Brain (organoid and tissue), 16 donors: ENCODE measurements at places on chromosomes 7 and 10.

DNA sequence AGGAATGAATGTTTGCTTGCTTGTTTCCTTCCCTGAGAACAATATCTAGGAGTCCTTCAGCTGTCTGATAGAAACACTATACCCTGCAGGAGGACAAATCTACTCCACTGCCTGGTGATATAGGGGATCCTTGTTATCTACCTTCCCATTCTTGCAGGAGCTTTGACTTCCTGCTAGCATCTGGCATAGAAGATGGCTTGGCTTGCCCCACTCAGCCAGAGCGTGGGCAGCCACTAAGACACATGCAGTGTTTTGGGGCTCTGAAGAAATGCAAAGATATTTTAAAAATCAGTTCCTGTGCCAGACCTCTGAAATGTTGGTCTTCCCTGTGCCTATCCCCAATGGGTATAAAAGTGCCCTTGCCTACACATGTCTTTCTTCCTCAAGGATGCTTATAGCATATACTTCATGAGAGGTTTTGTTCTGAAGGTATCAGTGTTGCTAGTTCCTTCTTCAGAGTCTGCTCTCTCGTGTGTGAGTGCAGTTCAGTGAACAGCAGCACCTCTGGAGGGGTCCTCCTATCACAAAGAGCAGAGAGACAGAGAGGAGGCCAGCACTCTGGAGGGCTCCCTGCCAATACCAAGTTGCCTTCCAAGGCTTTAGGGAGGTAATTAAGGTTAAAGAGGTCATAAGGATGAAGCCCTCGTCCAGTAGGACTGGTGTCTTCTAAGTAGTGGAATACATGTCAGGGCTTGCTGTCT lies 149.1 kb upstream of the CALCR start:
- DNase-seq = no peak

DNA sequence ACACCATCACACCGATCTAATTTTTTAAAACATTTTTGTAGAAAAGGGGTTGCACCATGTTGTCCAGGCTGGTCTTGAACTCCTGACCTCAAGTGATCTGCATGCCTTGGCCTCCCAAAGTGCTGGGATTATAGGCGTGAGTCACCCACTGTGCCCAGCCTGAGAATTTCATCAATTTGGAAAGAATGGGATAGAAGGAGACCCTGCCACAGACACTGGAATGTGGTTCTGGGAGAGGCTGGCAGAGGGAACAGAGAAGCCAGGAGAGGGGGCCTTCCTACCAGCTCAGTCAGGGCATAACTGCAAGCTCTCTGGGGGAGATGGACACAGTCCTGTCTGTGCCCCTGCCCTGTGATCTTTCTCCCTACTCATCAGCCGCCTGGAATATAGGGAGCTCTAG lies 42.1 kb upstream of the MKRN1 start:
- no peak for DNase-seq

GRCh38 chr10:13685885-13686284 lies 99.1 kb downstream of the PRPF18 start:
- no peak for DNase-seq

- no peak for DNase-seq
Measured at GRCh38 chr7:66741-67140, 125.6 kb upstream of the FAM20C start.

GRCh38 chr10:114638821-114639625 lies 19.1 kb downstream of the ABLIM1 start:
- DNase-seq = no peak

- no peak for DNase-seq
Measured at GRCh38 chr7:44615149-44615611, 8.8 kb downstream of the OGDH start.

DNA sequence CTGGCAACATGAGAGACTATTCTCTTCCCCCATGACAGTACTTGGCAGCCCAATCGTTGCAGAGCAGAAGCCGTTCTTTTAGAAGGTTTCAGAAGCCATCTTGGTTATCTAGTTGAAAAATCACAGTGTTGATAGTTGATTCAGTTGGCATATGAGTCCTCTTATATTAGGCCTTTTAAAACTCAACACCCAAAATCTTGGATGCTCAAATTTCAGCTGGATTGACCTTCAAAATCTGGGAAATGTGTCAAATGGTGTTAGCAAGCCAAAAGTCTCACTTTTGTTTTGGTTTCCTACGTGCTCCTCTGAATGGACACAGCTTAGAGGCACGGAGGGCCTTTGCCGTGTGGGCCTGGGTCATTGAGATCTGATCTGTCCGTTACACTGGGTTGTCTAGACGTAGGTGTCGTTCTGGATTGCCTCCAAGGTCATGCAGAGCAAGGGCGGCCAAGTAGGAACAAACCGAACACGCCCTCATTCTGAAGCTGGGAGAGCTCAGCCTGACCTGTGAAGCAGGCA lies 59.3 kb upstream of the BMPER start:
- no peak for DNase-seq

DNA sequence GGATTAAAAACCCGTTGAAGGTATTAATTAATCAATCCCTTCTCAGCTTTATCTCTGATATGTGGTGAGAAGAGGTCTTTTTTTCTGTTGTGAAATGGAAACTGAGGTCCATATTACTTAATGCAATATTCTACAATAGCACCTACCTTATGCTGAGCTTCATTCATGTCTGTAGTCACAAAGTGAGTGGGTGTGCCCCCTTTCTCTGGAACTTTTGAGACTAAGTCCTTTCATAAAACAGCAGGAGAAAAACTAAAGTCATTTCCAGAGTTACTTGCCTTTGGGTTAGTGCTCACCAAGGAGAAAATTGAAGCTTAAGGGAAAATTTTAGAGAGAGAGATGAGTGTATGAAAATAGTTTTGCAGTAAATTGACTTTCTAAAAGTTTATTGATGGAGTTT lies 61.2 kb downstream of the EXOC4 start:
- DNase-seq = no peak

- DNase-seq = no peak
Measured at GRCh38 chr10:112173206-112173605, 10.4 kb downstream of the GPAM start.

DNA sequence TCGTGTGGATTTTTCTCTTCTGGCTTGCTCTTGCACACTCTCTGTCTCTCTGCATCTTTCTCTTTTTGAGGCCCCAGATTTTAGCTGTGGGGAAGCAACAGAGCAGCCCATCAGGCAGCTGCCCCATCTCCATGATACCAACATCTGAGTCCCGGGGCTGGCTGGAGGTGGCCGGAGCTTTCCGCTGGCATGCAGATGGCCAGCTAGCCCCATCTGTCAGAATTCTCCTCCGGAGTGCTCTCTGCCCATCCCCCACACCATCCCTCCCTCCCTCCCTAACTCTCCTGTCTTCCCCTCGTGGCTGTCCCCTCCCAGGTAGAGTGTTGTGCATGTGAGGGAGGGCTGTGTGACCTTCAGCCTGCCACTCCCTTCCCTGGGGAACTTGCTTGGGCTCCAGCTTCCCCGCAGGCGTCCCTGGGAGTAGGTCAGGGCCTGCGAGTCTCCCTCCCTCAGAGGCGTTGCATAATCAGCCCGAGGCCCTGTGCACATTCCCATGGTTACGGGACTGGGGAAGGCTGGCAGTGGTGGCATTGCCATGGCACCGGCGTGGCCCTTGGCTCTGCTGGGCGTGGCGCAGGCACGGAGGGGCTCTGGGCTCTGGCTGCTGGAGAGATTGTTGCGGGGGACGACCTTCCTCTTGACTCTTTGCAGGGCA lies 24.7 kb downstream of the GHRHR start:
- peak; percentile 77 for DNase-seq

DNA sequence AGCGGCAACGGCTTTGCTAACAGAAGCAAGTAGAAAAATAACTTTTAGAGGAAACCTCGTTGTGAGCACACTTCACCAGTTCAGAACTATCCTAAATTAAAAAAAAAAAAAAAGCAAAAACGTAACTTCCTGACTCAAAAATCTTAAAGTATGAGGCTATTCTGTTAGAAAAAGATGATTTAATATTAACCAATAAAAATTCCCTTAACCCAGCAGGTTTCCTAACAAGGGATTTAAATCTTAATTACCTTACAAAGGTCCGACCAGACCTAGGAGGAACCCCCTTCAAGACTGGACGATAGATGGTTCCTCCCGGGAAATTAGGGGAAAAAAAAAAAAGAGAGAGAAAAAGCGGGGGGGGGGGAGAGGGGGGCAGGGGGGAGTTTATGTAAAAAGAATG lies 22.9 kb upstream of the CHST3 start:
- no peak for DNase-seq

- no peak for DNase-seq
Measured at GRCh38 chr7:69617364-69617763, 19.1 kb downstream of the AUTS2 start.

- no peak for DNase-seq
Measured at GRCh38 chr7:158663428-158663741, 41.2 kb downstream of the NCAPG2 start.

DNA sequence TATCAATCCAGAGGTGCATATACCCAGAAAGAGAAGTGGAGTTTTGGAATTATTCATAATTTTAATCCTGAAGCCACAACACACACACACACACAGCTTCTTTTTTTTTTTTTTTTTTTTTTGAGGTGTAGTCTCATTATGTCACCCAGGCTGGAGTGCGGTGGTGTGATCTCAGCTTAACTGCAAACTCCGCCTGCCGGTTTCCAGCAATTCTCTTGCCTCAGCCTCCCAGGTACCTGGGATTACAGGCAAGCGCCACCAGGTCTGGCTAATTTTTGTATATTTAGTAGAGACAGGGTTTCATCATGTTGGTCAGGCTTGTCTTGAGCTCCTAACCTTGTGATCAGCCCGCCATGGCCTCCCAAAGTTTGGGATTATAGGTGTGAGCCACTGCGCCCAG lies 35.4 kb downstream of the TET1 start:
- DNase-seq = no peak

GRCh38 chr10:110544958-110545537 lies 22.4 kb upstream of the SMC3 start:
- DNase-seq = no peak

GRCh38 chr10:1297566-1298301 lies 241.5 kb downstream of the WDR37 start:
- no peak for DNase-seq

GRCh38 chr10:98267894-98268693 lies at the start of gene LOXL4:
Gene LOXL4, minus strand, starts transcription at chr10:98268194. Its CDS starts 5,175 bp downstream, at chr10:98263019.
- DNase-seq = peak; percentile 32

GRCh38 chr10:97463363-97464132 lies 17.6 kb downstream of the ZDHHC16 start:
- DNase-seq = peak; percentile 32

- DNase-seq = peak; percentile 98
Measured at GRCh38 chr10:78375854-78376785, 342.5 kb downstream of the RPS24 start.

GRCh38 chr7:121397361-121397760 lies 1.3 kb upstream of the FAM3C start:
- no peak for DNase-seq

GRCh38 chr7:54904130-54904529 lies 114.7 kb upstream of the EGFR start:
- DNase-seq = no peak

GRCh38 chr10:73413108-73413527 lies 740 bp downstream of the ANXA7 start:
- peak; percentile 68 for DNase-seq

DNA sequence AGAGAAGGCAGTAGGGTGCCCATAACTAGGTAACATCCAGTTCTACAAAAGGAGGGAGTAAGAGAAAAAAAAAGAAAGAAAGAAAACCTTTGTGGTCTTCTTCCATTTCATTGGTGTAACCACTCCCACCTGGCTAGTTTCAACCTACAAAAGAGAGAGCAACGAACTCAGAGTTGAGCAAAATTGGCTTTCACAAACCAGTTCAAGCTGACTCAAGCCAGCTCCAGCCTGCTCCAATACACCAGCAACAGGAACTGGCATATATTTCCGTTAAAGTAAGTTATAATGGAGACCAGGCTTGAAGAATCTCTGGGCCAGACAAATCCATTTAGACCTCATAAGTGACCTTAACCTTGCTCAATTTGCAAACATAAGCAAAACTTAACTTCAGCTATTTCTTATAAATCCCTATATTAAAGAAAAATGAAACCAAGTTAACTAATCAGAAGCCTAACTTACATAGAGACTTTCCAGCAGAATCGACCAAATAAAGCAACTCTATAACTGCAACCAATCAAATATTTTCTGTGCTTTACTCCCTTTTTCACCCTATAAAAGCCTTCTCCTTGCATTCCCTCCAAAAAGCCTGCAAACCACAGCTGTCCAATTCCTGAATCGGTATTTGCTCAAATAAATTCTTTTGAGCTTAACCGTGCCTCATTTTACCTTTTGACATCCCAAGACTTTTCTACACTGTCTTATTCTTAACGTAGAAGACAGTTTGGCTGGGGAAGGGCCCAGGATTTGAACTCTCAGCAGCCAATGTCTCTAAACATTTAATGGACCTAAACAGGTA lies 10.1 kb downstream of the ANKRD22 start:
- DNase-seq = no peak

GRCh38 chr7:95690367-95690947 lies 81.9 kb upstream of the DYNC1I1 start:
- peak; percentile 79 for DNase-seq
